ENCODE measurements at places on chromosomes 1 and 21.

DNA sequence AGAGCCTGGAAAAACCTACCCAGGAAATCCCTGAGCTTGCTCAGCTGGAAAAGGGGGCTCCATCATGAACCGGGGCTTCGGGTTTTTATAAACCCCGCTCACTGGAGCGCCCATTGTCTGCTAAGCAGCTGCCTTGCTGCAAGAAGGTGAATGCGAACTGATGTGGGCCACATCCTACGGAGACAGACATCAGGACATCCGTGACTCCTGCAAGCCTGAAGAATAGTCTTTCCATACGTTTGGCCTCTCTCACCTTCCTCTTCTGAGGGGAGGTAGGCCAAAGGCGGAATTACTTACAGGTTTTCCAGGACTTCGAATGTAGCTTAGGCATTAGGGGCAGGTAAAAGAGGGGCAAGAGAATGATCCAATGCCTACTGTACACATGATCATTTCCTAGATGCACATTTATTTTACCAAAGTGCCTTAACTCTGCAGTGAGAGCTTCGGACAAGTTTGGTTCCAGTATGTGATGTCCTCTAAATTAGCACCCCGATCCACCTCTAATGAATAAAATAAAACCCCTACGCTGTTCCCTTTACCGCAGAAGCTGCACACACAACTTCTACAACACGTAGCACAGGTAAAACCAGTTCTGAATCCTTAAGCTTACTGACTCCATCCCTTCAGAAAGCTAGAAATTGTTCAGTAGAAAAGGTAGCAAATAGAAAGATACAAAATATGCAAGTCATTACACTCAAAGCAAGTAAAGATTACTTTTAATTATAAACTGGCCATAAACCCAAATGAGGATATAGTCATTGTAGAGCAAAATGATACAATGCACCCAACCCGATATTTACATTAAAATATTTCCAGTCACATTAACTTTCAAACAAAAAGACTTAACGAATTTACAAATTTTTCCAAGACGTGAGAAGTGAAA, 866 bp upstream of the SORT1 start:
- DNase-seq, result no peak

DNA sequence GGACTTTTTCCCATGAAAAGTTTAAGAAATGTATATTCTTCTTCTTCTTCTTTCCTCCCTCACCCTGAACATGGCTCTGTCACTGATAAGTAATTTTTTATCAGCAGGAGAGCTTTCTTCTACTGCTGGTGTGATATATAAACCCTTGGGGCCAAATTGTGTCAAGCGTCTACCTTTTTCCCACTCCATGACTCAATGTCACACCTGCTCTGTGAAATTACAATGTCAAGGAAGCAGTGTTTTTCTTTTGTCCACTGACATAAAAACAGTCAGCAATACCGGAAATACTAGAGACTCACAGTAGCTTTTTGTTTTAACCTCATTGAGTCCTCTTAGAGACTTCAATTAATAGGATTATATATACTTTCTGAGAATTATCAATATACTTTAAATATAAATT, 416.2 kb upstream of the ADGRL4 start:
- DNase-seq, result no peak

DNA sequence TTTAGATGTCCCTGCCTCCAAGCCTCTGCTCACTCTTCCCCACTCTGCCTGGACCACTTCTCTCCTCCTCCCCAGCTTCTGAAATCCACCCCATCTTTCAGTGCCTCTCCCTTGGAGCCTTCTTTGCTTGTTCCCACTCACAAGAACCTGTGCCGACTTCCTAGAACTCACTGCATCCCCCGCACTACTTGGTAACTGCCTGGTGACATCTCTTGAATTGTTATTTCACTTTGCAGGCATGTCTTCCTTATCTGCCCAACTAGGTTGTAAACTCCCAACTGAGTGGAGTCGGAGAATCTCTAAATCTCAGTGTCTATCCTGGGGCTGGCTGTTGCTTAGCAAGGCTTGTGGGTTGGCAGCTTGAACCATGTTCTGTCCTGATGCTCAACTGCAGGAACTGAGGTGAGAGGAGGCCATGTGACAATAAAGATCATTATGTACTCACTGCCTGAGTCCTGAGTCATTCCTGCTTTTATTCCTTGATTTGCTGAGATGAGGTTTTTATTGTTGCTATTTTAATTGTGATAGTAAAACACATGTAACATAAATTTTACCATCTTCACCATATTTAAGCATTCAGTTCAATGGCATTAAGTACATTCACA, 3.9 kb downstream of the KPRP start:
- no peak for DNase-seq

- no peak for DNase-seq
Measured at GRCh38 chr1:79657951-79658658, 651.6 kb upstream of the ADGRL4 start.

DNA sequence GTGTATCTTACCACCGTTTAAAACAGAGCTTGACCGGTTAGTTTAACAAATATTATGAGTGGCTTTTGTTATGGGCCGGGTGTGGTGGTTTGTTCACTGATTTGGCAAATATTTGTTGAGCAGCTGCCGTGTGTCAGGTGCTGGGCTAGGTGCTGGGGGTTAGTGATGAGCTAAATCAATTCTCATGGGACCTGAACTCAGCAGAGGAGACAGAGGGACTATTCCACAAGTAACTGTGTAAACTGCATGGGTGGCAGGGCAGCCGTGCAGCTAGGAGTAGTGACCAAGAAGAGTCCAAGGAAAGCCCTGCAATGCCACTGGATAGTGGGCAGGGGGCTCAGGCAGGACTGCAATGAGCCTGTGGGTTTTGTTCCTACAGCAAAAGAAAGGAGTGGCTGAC, 11.2 kb upstream of the C2CD2 start:
- no peak for DNase-seq

- no peak for DNase-seq
Measured at GRCh38 chr1:219847215-219847855, 81.0 kb downstream of the SLC30A10 start.

DNA sequence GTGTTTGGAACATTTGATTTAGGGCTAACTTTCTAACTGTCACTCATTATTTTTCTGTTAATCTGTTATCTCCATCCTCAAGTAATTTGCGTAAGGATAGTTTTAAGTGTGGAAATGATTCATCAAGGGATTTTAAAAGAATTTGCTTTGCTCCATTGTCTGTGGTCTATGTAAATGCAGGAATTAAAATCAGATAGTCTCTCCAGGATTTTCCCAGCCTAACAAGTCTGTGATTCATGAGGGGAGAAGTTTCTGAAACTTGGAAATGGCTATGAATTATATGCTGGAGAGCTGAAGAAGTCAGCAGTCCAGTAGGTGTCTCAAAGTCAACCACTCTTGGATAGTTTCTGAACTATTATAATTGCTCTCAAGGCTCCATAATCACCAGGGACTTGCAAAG, 264.5 kb downstream of the MRPL39 start:
- no peak for DNase-seq

DNA sequence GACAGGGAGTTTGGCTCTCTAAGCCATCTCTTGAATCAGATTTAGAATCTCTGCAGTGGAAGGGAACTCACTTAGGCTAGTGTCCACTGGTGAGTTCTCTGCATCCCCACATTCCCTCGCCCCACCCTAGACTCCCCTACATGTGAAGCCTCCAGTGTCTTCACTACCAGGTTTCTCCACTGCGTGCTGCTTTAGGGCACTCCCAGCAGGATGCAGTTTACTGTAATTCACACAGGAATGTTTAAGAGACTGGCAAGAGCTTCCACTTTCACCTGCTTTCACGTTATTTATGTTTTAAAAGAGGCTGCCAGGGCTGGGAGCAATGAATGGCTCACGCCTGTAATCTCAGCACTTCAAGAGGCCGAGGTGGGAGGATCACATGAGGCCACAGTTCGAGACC, 60.2 kb downstream of the KAZN start:
- no peak for DNase-seq

GRCh38 chr1:1402072-1402900, 3.2 kb upstream of the CCNL2 start:
- DNase-seq, result no peak

- no peak for DNase-seq
Measured at GRCh38 chr1:43349594-43350306, 9.0 kb upstream of the CDC20 start.

- DNase-seq, result no peak
Measured at GRCh38 chr1:26913754-26914619, at the start of gene NR0B2. Gene NR0B2, minus strand, starts transcription at chr1:26913975. Its CDS starts 35 bp downstream, at chr1:26913940.

DNA sequence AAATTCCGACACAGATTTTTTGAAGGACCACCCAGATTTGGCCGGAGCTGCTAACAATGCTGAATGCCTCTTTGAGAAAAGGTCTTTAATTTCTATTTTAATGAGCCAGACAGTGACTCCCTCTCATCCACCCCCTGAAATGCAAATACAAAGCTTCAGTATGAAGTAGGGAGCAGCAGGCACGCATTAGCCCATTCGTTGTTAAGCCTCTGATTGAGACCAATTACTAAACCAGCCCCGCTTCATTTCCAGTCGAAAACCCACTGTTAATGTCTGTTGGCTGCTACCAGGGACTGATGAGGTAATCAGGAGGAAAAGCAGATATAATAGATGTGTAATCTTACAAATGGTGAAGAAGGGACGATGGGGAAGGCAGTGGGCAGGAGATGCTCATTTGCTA, 4.8 kb upstream of the C8A start:
- no peak for DNase-seq

DNA sequence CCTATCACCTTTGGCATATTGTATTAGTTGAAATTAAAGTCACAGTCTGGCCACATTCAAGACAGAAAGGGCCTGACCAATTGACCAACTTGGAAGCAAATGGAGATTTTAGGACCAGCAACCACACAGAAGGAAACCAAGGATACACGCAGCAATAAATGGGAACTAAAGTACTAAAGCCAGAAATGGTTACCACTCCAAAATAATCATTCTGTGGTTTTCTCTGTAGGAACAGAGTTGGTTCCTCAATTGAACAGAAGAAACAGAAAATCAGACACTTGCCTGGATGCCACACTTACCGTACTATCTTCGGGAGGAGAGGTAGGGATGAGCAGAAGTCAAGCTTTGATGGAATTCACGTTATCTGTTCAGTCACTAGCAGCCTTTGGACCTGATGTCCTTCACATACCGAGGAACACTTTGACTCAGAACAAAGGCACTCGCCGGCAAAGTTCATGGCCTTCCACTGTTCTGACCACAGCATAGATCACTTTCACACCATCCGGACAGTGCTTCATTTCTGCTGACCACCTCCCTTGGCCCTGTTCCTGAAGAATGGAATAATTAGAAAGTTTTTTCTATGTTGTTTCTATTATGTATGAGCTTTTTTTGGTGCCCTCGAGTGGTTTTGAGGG, 96.9 kb downstream of the LPAR3 start:
- no peak for DNase-seq

DNA sequence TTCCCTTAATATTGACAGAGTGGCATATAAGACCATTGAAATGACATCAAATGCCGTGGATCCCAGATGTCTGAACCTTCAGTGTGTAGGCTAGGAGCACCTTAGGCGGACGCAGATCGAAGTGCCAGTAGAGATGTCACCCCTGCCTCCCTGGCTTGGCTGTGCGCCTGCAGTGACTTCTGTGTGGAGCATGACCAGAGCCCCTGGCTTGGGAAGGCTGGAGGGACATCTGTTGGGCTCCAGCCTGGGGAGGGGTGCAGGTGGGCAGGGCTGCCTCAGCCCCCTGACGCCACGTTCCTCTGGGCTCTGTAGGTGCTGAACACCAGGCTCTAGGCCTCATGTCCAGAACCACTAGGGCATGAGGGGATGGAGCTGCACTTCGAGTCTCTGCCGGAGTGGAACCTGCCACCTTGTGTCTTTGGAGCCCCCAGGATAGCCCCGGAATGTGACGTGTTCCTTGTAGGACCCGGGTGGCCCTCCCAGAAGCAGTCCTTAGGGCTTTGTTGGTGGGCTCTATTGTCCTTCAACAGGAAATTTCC, 103.8 kb downstream of the ADARB1 start:
- DNase-seq, result no peak

GRCh38 chr1:183368213-183369108, 49.7 kb downstream of the NMNAT2 start:
- no peak for DNase-seq

- no peak for DNase-seq
Measured at GRCh38 chr1:194060481-194060880, 874.1 kb upstream of the B3GALT2 start.

GRCh38 chr1:100266741-100267140, 725 bp downstream of the RTCA start:
- no peak for DNase-seq

GRCh38 chr1:236160540-236161127, 18.3 kb downstream of the GPR137B start:
- no peak for DNase-seq

DNA sequence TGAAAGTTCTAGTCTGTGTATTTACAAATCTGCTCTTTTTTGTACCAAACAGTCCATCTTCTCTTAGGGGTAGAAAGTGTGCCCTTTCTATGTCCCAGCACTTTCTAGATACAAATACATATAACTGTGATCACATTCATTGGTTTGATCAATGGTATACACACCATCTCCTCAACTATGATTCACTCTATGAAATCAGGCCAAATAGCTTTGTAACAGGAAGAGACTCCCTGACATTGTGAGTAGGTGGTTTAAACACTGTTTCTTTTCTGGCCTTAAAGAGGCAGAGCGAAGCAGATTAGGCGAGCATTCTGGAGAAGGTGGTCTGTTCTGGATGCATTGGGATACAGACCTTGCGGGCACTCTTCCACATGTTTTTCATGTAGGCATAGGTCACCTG, 39.3 kb upstream of the EXOSC10 start:
- no peak for DNase-seq

DNA sequence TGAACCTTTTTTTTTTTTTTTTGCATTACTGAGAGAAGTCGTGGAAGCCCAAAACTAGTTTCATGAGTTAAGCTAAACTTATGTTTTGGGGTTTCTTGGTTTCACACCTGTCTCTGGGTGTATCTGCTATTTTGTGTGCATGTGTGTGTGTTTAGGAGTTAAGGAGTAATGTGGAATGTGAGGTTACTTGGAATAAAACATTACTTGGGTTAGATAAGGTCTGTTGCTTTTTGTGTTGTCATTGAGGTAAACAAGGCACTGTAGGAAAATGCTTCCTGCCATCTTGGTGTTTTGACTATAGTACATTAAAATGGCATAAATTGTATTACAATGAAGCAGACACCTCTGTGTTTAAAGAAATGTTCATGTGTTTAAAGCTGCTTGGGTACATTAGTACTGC, 2.9 kb downstream of the TENT5C start:
- DNase-seq, result no peak

- no peak for DNase-seq
Measured at GRCh38 chr1:228842094-228842775, 107.0 kb downstream of the RHOU start.
